GM04504 (cell line): ENCODE measurements at places on chromosomes 11 and 22.

- DNase-seq, result no peak
These were observed 43.9 kb upstream of the PPARA start for GRCh38 chr22:46106279-46107022.

DNA sequence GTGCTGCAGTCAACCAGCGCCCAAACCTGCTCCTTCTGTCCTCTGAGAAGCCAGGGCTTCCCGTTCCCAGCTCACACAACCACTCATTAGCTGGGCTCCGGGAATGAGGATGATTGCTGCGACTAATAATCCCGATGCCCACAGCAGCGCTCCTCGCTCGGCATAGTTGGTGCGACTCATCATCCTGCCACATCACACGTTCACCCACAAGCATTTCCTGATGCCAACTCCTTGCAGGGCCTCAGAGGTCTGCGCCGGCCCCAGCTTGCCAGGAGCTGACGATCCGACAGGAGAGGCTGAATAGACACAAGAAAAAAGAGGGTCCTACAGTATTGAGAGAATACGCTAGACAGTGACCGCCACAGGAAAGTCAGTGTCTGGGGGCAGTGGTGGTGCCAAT is 10.6 kb upstream of the CSNK1E start:
- no peak for DNase-seq

- no peak for DNase-seq
These were observed 15.3 kb upstream of the IL17REL start for GRCh38 chr22:50027639-50028537.

DNA sequence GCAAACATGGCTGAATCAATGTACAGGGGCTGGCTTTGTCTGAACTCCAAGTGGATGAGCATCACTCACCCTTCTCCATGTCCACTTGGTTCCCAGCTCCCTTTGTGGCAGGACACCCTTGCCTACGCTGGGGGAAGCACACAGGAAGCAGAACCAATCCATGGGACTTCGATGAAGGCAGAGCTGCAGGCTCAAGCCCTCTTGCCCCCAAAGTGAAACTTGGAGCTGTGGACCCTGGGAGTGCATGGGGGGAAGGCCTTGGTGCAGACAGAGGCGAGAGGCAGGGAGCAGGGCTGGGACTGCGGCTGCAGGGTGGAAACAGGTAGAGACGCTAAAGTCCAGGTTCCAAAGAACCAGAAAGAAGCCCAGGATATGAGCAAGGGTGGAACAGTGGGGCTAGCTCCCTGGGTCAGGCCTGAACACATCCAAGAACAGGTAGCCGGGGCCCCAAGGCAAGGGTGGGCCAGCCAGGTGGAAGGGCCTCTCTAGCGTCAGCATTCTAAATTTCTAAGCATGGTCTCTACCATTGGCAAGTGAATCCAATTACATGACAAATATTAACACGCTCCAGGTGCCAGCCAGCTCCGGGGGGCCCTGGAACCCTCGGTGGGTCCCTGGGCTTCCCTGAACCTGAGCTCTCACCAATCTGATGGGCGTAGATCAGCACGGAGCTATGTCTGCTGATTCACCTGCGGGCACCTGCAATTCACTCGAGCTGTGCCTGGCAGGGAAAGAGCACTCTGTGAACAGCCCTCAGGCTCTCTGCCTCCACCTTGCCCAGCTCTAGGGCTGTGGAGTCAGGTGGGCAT is 532.8 kb downstream of the BRD1 start:
- DNase-seq, result no peak
